Neural progenitor cell (in vitro differentiated cells): ENCODE measurements at places on chromosomes 5 and 9. TPM values are rescaled to one million over a fixed set of nuclear protein-coding genes. Genes with fewer than 3 reads are reported as not detected.

PLGRKT gene
- 37.7 and 38.4 TPM in 2 replicates for total RNA-seq

EIF4E1B gene
- 0.06 and 0.68 TPM in 2 replicates for total RNA-seq

EEIG1 gene
- total RNA-seq: 8.8 and 30.8 TPM in 2 replicates

DMRT3 gene
- total RNA-seq: 0.41 and 0.90 TPM in 2 replicates

BTNL3 gene
- total RNA-seq: 0.34 TPM in 1 of 2 replicates, not detected in the other

ARPC5L gene
- total RNA-seq: 24.0 and 26.2 TPM in 2 replicates

MYMK gene
- not detected in 2 replicates for total RNA-seq

PCDHGA6 gene
- total RNA-seq: 0.77 and 1.4 TPM in 2 replicates

WDR31 gene
- 2.5 and 3.2 TPM in 2 replicates for total RNA-seq

DOCK8 gene
- 0.54 and 0.93 TPM in 2 replicates for total RNA-seq

ATG12 gene
- 50.4 and 122 TPM in 2 replicates for total RNA-seq

MYOT gene
- total RNA-seq: not detected in 2 replicates

CACNA1B gene
- 0.30 and 1.5 TPM in 2 replicates for total RNA-seq

SPINK7 gene
- not detected in 2 replicates for total RNA-seq

AFAP1L1 gene
- 0.34 and 0.36 TPM in 2 replicates for total RNA-seq

DNA sequence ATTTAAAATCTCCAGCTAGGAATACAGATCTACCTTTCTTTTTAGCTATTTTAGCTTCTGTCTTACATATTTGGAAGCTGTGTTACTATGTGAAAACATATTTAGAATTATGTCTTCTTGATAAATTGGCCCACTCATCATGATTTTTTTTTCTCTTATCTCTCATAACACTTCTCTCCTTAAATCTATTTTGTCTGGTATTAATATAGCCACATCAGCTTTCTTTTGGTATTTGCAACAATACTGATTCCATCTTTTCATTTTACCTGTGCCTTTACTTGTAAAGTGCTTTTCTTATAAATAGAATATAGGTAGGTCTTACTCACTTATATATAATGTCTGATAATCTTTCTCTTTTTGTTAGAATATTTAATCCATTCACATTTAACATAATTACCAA lies 19.6 kb downstream of the PJA2 start:
- DNase-seq: no peak

GRCh38 chr9:11618241-11618805 lies 1005.5 kb upstream of the PTPRD start:
- no peak for DNase-seq

- no peak for DNase-seq
These were observed 67.0 kb downstream of the GABBR2 start for GRCh38 chr9:98641695-98642094.

- DNase-seq: no peak
These were observed 78.3 kb downstream of the DPYSL3 start for GRCh38 chr5:147431586-147431985.

DNA sequence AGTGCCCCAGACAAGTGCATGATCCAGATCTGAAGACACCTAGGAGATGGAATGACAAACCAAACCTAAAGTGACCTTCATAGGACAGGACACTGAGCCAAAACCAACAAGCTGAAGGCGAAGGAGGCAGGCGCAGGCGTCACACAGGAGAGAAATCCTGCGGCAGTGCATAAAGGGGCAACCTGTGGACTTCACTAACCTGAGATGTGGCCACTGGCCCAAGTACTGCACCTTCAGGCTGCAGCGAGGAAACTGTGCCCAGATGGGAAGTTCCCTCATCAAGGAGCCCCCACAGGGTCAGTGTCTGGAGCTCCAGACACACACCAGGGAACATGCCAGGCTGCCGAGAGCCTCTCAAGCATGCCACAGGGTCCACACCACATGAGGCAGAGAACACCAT lies 3.7 kb downstream of the IPPK start:
- no peak for DNase-seq

- no peak for DNase-seq
These were observed 32.4 kb upstream of the LRRC14B start for GRCh38 chr5:158807-159447.

GRCh38 chr9:108040783-108041182 lies 551.2 kb upstream of the KLF4 start:
- no peak for DNase-seq

DNA sequence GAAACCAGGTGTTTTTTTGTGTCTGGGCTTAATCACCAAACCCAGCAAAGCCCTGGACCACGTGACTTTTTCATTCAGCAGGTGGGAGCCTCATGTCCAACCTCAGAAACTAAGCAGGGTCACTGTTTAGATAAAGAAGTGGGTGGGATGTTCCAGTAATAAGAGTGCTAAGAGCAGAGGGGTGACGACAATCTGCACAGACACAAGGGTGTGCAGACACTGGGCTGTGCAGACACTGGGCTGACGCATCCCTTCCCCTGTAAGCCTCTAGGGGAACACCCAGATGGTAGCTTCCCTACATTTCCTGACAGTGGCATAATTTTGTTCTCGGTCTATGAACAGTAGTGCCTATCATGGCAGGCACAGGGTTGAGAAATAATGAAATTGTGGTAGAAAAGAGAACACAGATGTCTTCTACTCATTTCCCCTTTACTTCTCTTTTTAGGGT lies 85.1 kb downstream of the SAXO1 start:
- DNase-seq: no peak

- DNase-seq: no peak
These were observed 16.5 kb downstream of the FGF18 start for GRCh38 chr5:171435908-171436307.

DNA sequence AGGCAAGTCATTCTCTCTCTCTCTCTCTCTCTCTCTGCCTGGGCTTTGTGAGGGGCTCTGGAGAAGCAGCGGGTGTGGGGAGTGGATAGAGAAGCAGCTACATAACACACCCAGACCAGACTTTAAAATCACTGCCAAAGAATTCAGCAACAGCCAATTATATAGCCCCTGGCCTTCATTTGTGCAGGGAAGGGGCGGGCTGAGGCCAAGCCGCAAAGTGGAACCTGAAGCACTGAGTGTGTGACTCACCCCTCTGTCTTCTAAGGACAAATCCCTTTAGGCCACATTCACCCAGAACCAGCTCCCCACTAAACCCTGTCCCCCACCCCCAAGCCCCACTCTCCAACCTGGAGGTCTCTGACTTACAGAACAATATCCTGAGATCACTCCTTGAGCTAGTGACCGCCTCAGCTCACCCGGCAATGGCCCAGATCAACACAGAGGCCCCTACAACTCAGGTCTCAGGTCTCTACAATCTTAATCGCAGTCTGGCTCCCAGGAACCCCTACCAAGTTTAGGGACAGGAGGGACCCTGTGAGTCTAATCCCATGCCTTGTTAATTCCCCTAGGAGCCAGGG lies 6.0 kb downstream of the B4GALT1 start:
- DNase-seq: peak; percentile 19

- peak; percentile 8 for DNase-seq
These were observed 1.8 kb upstream of the LNPEP start for GRCh38 chr5:96933764-96934707.

- DNase-seq: no peak
These were observed 360.2 kb downstream of the DEPDC1B start for GRCh38 chr5:60339691-60340201.

GRCh38 chr9:3931058-3931457 lies 368.8 kb downstream of the GLIS3 start:
- DNase-seq: no peak

DNA sequence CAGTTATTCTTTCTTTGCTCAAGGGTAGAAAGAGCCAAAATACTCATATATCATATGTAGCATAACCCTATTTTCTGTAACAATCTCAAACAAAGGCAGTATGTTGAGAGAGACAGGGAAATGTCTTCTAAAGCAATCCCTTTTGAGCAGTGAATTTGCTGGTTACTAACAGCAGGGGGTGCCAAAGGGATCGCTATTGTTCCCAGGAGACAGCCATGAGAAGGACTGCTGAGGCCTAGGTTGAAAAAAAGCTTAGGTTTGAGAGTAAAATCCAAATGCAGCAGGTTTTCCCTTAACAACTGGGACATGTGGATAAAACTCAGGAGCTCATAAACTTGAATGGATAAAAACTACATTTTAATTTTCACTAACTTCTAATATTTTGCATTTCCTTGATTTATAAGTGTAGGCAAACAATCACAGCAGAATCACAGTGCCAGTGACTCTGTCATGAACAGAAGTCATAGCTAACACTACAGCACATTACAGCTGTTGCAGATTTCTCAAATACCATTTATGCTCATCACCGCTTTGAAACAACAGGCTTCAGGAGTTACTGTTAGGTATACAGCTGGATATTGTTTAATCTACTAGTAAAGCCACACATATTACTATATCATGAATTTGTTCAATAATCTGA lies 148.4 kb downstream of the MAPKAP1 start:
- DNase-seq: peak; percentile 86

- no peak for DNase-seq
These were observed 31.1 kb upstream of the PCA3 start for GRCh38 chr9:76733096-76733495.

GRCh38 chr5:123732257-123732656 lies 220.3 kb downstream of the CSNK1G3 start:
- DNase-seq: no peak

DNA sequence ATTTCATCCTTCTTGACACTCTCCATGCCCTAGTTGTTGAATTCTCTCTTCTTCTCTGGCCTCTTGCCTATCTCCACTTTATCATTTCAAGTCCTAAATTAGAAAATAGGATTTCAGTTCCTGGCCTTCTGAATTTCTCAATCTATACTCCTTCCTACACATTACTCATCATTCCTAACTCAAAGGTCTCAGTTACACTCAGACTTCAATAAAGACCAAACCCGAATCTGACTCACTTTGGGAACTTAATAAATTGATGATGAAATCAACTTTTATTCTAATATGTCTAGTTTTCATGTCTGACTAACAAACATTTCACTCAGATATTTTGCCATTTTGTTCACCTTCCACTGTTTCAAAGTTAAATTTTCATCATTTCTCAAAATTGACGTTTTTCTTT lies 113.6 kb upstream of the TSLP start:
- no peak for DNase-seq

GRCh38 chr5:9903801-9904200 lies 273.6 kb upstream of the TAS2R1 start:
- DNase-seq: no peak

GRCh38 chr9:34233672-34234071 lies 54.8 kb downstream of the UBAP1 start:
- DNase-seq: no peak

DNA sequence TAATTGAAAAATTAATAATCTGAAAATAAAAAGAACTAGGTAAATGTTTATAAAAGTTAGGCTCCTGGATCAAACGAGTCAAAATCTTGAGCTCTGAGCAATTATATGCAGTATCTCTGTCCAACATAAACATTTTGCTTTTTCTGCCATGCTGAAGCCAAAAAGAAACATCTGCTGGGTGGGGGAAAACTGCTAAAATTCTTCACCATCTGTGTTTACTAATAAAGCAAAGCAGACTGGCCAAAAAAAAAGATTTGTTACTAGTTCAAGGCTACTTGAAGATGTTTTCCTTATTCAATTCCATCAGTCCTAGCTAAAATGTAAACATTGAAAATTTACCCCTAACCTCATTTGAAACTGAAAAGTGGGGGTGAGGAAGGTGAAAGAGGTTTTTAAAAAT lies 29.7 kb downstream of the GTF3C4 start:
- DNase-seq: no peak

DNA sequence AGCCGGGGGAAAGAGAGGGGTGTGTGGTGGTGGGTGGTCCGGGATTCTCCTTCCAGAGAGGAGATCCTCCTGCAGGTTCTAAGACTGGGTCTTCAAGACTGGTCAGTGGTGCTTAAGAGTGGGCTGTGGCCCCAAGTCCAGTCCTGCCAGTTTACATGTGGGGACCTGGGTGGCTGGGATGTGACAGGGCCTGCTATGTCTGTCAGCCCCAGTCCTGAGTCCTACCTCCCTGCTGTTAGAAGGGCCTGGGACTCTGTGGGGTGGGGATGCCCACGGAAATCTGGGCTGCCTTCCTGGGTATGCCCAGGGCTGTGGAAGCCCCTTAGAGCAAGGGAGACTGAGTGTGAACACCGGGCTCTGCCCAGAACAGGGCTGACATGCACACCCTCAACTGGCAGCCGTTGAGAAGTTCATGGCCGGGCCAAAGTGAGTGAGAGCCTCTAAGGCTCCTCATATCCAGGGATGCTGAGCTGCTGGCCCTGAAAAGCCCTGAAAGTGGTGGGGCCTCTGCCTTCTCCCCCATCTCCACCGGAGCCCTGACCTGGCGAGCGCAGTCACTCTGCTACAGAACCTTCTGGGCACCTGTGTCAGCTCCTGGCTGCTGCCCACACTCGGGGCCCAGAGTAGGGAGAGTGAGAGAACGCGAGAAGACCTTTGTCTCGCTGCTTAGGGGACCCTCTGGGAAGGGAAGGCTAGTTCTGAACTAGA lies 1.7 kb downstream of the PHF2 start:
- DNase-seq: no peak

- DNase-seq: no peak
These were observed 126.0 kb upstream of the DHFR start for GRCh38 chr5:80780761-80781285.

DNA sequence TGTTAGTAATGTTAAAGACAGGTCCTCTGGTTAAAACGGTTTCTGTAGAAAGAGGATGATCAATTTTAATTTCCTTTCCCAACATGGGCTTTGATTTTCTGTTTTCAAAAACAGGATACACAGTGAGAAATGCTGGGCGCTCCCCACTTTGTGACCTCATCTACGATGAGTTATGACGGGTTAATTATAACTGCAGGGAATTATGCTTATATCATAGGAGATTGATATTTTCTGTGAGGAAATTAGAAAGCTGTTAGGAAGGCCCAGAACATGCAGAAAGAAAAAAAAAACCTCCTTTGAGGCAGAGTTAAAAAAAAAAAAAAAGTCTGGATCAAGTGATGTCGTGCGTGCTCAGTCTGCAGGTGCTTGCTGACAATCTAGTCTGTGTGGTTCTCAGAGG lies 176.8 kb upstream of the OTULINL start:
- no peak for DNase-seq

- no peak for DNase-seq
These were observed 171.0 kb downstream of the INSYN2B start for GRCh38 chr5:169809281-169809680.

DNA sequence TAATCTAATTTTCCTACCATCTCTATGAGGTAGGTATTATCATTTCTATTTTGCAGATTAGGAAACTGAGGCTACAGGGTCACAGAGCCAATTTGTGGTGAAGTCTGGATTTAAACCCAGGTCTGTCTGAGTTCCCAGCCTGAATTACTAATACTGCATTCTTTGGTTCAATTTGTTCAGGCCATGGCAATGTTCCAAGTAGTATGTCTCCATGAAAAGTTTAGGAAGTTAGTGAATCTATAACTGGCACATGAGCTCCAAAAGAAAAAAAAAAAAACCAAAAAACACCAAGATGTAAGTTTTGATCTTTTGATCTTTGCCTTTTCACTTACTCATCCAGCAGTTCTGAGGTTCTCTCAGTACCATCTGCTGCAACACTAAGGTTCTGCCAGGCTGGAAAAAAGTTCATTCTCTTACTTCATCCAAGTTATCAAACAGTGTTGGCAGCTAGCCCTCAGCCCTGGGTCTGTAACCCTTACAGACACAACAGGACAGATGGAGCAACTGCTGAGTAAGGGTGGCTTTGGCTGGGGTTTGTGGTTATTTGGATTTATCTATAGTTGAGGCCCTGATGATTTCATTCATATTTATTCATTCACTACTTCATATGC lies 4.4 kb upstream of the TMEM268 start:
- DNase-seq: no peak

- DNase-seq: no peak
These were observed 34.4 kb downstream of the MACROH2A1 start for GRCh38 chr5:135364421-135365262.
